Kidney (tissue), 22 donors: ENCODE measurements at places on chromosomes 1 and 21.

DNA sequence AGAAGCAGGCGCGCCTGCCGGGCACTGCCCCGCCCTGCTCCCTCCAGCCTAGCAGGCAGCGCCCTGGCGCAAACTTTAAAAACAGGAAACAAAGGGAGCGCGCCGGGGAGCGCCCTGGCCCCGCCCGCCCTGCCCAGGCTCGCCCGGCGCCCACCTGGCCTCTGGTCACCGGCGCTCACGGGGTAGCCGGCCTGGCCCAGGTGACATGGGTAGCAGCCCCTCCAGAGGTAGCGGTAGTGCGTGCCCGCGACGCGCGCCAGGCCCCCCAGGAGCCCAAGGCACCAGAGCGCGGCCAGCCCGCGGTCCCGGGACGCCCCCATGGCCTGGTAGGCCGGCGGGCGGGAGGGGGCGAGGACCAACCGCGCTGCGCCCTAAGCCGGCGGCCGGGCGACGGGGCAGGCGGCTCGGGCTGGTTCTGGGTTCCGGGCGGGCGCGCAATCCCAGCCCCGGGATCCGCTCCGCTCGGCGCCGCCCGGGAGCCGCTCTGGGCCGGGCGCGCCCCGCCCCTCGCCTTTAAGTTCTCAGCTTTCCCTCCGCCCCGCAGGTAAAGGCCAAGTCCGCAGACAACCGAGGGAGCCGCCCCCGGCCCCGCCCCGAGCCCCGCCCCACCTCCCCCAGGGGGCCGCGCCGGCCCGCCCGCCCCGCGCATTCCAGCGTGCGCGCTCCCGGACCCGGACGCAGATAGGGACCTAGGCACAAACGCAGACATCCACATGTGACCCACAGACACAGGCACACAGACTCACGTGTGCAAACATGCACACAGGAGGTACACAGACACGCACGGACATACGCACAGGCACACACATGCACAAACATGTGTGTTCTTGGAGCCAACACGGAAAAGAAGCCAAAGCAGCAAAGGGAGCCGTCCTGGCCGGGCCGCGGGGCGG, 76.7 kb downstream of the ARHGEF16 start:
- DNase-seq = peak; percentile 95

DNA sequence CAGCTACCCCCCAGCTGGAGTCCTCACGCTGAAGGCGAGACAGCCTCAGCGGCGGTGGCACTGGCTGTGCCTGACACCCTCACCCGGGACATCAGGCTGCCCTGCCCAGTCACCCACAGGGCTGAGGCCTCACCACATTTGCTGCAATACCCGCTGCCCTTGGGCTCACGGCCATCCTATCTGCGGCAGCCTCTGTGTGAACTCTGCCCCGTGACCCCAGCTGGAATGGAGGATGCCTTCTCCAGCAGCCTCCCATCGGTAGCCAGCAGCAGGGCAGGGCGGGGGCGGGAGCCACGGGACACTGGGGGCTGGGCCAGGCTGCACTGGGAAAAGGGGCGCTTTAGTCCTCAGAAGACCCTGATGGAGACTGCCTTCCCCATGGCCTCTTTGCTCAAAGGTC, 112.4 kb upstream of the ZBTB40 start:
- DNase-seq = peak; percentile 73

- DNase-seq = peak; percentile 78
Measured at GRCh38 chr1:64471218-64472039, 1.5 kb downstream of the CACHD1 start.

DNA sequence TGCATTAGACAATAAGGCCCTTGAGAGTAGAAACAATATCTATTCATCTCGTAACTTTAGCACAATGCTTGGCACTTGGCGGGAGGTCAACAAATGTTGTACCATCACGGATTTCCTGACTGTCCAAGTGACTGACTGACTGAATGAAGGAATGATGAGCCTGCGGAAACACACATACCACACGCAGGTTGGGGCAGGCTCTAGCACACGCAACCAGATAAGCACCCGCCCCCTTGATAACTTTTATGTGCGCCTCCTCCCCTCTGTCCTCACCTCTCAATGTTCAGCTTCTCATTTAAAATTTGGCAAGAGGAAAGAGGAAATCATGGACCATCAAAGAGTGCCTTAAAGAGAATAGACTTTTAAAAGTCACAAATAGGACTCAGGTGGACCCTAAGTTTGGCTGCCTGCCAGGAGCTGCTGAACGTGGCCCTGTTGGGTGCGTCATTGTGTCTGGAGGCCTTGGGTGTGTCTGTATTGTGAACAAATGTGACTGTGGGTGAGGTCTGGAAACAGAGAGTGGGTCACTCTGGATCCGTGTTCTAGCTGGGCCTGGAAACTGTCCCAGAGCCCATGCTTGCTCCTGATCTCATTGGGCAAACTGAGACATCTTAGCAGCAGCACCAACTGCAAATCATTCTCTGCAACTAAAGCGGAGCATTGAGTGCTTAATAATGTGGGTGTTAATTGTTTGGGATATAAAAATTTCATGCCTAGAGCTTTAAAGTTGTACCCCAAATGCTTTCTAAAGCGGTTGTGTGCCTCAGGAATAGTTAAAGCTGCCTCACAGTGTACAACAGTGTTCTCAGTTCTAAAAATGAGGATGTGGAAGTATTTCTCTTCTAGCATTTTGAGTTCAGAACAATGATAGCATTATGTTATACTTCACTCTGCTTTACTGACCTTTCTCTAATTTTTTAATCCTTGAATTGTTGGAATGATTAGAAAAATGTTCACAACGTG, 47.6 kb upstream of the ABCG1 start:
- peak; percentile 83 for DNase-seq

DNA sequence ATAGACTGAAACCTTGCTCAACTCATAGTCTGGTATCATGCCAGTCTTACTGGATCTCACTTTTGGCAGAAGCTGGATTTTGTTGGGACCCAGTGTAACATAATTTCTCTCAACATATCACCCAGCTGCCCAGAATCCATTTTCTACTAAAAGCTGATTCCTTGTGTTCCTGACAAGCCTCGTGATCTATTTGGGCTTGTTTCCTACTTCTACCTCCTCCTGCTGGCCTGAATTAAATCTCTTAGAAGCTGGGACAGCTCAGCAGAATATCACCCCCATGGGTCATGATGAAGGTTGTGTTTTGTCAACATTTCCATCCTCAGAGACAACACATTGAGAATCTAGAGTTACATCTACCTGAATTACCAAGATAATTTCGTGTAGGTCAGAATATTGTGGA, 7.7 kb downstream of the GOLT1A start:
- no peak for DNase-seq

DNA sequence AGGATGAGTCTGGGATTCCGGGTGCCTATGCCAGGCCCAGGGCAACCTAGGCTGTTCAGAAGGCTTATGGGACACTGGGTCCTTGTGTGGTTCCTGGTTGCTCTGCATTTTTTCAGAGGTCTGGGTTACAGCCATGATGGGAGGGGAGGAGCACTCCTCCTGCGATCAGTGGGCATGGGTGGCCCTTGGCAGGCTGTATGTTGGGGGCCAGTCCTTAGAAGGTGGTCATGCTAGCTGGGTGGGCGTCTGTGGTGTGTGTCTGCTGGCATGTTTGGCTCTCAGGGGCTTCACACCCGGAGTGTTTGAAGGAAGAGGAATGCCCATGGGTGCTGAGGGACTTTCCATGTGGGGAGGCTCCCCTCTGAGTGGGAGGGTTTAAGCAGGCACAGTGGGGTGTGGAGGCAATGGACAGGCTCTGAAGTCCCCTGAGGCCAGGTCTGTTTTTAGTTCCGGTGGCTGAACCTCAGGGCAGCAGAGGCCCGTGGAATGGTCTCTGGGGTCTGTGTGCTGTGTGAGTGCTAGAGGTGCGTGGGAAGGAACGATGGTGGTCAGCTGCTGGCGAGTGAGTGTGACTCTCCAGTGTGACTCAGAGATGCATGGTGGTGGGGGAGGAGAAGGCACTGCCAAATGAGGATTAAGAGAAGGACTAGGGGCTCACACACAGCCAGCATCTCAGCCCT, 25.3 kb downstream of the CACNA1E start:
- DNase-seq = no peak
